ENCODE measurements at places on chromosomes 3 and 15. TPM values are rescaled to one million over a fixed set of nuclear protein-coding genes. Genes with fewer than 3 reads are reported as not detected.

Gene GOLGA6B
- not detected for total RNA-seq

Gene FBLN2
- total RNA-seq: 442 TPM

Gene EHHADH
- 3.4 TPM for total RNA-seq

Gene CCDC66
- total RNA-seq: 17.1 TPM

All from smooth muscle cell of bladder (primary cell).